ENCODE measurements at places on chromosomes 1 and 21.
A peak's percentile ranks its signal among the peaks of the same experiment; 100 is the strongest.

DNA sequence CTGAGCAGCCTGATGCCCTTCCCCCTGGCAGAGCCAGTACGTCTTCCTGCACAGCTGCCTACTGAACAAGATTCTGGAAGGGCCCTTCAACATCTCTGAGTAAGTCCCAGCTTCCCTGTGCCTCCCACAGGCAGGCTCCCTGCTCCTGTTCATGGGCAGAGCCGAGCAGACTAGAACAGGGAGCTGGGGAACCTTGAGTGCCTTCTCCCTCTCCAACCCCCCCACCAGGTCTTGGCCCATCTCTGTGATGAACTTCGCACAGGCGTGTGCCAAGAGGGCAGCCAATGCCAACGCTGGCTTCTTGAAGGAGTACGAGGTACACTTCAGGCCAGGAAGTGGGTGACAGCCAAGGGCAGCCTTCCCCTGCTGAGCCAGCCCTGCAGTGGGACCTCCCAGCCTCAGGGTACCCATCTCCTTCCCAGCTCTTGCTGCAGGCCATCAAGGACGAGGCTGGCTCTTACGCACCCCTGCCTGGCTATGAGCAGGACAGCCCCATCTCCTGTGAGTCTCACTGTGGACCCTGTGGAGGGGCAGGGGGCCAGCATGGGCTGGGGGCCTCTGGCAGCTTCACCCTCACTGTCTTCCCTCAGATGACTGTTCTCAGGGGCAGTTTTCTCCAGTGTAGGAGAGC, 6.4 kb upstream of the LGR6 start:
- no peak for DNase-seq

- no peak for DNase-seq
Measured at GRCh38 chr21:31801551-31802219, 69.8 kb upstream of the SCAF4 start.

DNA sequence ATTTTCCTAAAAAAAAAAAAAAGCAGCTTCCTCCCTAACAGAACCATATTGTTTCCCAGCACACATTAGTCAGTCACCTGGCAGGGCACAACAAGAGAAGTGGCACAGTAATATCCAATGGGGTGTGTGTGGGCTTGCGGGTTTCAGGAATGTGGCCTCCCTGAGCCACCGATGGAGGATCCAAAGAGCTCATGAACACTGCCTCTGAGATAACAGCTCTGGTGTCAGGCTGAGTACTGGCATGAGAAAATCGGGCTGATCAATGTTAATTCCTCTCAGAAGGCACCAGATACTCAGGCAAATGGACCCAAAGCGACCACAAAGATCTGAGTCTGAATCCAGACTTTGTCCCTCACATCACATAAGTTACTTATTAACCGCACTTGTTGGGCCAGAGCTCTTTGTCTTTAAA, 2.2 kb upstream of the LYPD8 start:
- DNase-seq, result no peak

GRCh38 chr1:172781513-172782140, 122.7 kb downstream of the FASLG start:
- no peak for DNase-seq

DNA sequence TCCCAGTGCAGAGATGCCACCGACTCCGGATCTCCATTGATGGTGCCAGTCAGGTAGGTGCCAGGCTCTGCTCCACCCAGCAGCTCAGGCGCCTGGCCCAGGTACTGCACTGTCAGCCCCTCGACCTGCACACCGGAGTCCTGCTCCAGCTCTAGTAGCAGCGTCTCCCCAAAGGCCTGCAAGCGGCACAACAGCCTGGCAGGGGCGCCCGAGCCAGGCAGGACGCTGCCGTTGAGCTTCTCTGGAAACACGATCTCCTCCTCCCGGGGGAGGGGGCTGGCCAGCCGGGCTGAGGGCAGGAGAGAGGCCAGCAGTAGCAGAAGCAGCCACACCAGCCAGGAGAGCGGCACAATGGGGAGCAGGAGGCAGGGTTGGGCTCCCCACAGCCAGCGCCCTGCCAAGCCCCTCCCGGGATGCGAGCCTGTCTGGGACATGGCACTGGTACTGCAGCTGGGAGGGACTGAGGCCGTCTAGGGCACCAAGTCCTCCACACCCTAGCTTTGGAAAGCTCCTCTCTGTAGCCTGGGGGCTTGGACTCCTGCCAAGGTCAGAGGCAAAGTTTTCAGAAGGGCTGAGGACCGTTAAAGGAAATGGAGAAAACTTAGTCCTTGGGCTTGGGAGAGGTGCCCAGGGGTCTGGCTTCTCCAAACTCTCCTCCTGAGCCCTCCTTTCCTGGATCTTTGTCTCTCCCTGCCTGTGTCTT, 509 bp downstream of the ADAMTS4 start:
- no peak for DNase-seq

DNA sequence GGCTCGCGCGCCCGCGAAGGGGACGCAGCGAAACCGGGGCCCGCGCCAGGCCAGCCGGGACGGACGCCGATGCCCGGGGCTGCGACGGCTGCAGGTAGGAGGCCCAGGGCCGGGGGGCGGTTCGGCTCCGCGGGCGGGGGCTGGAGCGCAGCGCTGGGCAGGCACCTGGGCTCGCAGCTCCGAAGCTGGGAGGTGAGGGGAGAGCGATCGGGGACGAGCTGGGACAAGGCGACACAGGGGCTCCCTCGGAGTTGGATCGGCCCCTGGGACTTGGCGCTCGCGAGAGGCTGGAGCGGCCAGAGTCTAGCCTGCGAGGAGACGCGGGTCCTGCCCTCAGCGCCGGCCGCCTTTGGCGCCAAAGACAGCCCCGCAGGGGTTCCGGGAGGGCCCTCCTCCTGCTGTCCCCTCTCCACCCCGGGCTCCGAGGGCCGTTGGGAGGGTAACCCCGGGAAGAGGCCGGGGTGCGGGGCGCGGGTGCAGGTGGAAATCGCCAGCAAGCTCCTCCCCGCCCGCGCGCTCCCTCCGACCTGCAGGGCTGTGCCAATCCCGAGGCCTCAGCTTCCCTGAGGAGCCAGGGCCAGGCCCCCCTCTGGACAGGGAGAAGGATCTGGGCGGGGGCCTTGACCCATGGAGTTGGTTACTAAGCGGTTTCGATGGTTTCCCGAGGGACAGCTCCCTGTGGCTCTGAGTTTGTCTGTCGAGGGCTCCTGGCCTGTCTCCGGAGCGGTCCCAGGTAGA, 401 bp downstream of the TP73 start:
- no peak for DNase-seq

- peak; percentile 77 for DNase-seq
Measured at GRCh38 chr1:204398197-204399125, 13.2 kb downstream of the PPP1R15B start.
